ENCODE measurements at places on chromosomes 6 and 20. TPM values are rescaled to one million over a fixed set of nuclear protein-coding genes. Genes with fewer than 3 reads are reported as not detected.

Gene FUT9
- total RNA-seq: not detected

Gene RIMS1
- not detected for total RNA-seq

Gene ULBP1
- total RNA-seq: 0.41 TPM

Gene TMEM74B
- not detected for total RNA-seq

Gene LY6G6F
- not detected for total RNA-seq

Gene CCR6
- total RNA-seq: 7.6 TPM

Gene ABHD16B
- not detected for total RNA-seq

Gene BHLHE23
- total RNA-seq: not detected

Gene TMC2
- total RNA-seq: not detected

Gene GSS
- 24.3 TPM for total RNA-seq

Gene GJA1
- not detected for total RNA-seq

Gene GDAP1L1
- not detected for total RNA-seq

Gene SLC22A3
- total RNA-seq: not detected

Gene TMEM244
- total RNA-seq: not detected

Gene RIPOR3
- total RNA-seq: not detected

Gene HAO1
- not detected for total RNA-seq

Gene EGFL8
- 18.1 TPM for total RNA-seq

Gene ERVFRD-1
- not detected for total RNA-seq

Gene SULF2
- 1.2 TPM for total RNA-seq
